Left colon (tissue), 2 donors: ENCODE measurements at places on chromosomes 11 and 22. TPM values are rescaled to one million over a fixed set of nuclear protein-coding genes. Genes with fewer than 3 reads are reported as not detected.

Gene OR5W2
- not detected for total RNA-seq

Gene ADAMTS8
- total RNA-seq, result 0.40 TPM

Gene UPK3A
- not detected for total RNA-seq

Gene SLC43A3
- 9.6 TPM for total RNA-seq

Gene KDELR3
- 17.2 TPM for total RNA-seq

Gene MPST
- total RNA-seq, result 221 TPM

Gene NOX4
- total RNA-seq, result 0.17 TPM

Gene SLC5A4
- total RNA-seq, result not detected

Gene FZD4
- 9.0 TPM for total RNA-seq

Gene PATE4
- total RNA-seq, result not detected

Gene HOATZ
- not detected for total RNA-seq

Gene DBX1
- total RNA-seq, result not detected

Gene OR52J3
- total RNA-seq, result not detected

Gene RCOR2
- total RNA-seq, result 2.1 TPM

Gene RASSF10
- total RNA-seq, result 1.0 TPM

Gene FREY1
- 1.3 TPM for total RNA-seq
